CD4-positive, alpha-beta T cell treated with Interferon gamma for 1 hour (primary cell): ENCODE measurements at places on chromosomes 1 and 21.

DNA sequence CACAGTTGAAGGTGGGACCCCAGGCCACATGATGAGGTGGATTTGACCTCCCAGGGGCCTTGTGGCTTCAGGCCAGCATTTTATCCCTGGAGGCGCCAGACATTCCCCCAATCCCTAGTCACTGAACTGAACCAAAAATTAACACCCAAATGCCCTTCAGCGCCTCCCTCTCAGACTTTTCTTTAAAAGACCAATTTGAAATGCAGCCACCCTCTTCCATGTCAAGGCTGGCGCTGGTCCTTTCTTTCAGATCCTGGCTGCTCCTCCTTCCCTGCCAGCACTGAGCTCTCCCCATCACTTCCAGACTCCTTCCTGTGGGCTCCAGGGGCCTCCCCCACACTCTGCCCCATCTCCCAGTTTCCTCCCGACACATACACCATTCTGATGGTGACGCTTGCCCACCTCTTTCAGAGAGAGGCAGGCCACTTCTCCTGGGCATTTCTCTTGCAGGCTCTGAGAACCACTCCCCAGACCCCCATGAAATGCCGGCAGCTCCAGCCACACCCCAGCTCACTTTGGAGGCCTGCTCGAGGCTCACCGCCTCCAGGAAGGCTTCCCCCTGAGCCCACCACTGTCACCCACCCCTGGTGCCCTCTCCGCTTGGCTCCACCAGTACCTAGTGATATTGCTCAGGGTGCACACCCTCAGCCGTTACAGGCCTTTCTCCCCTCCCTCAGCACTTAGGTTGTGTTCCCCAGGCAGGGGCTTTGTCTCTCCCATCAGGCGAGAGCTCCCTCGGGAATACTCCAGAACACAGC lies 27.0 kb downstream of the NAV1 start:
- no peak for DNase-seq

DNA sequence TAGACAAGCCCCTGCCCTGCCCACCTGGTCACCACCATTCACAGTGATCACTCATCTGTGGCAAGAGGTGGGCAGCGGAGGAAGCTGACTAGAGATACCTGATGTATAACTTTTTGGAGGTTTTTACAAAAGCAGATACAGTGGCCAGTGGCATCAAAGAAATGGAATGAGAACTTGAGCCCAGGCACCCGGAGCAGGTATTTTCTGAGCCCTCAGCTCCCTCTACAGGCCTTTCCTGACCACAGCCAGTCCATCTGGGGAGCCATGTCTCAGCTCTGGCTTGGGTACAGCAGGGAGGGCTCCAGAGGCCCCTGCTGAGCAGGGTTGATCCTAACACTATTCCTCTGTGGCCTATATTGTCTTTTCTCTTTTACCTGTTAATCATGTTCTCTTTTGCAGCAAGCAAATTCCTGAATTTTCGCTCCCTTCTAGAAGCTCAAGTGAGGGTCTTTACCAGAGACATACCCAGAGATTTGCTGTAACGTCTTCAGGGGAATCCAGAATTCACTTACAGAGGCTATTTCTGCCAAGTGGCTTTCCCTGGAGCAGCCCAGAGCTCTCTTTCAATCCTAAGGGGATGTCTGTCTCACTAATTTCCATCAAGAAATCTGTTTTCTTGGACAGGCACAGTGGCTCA lies 27.3 kb downstream of the GPR157 start:
- peak; percentile 41 for DNase-seq

DNA sequence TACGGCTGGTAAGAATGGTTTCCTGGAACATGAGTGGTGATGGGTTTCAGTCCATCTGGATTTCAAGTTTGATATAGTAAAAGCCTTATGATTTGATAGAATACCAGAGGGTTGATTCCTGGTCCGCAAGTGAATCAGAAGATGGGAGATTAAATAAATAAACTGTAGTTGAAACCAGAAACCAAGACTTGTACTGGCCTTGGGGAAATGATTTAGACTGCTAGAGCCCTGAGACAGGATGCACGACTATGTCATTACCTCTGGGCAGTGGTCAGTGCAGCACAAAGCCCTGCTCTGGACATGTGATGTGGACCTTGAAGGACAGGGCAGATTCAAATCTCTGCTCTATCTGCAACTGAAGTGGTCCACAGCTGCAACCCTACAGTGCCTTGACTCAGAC lies 15.6 kb upstream of the FMOD start:
- no peak for DNase-seq

DNA sequence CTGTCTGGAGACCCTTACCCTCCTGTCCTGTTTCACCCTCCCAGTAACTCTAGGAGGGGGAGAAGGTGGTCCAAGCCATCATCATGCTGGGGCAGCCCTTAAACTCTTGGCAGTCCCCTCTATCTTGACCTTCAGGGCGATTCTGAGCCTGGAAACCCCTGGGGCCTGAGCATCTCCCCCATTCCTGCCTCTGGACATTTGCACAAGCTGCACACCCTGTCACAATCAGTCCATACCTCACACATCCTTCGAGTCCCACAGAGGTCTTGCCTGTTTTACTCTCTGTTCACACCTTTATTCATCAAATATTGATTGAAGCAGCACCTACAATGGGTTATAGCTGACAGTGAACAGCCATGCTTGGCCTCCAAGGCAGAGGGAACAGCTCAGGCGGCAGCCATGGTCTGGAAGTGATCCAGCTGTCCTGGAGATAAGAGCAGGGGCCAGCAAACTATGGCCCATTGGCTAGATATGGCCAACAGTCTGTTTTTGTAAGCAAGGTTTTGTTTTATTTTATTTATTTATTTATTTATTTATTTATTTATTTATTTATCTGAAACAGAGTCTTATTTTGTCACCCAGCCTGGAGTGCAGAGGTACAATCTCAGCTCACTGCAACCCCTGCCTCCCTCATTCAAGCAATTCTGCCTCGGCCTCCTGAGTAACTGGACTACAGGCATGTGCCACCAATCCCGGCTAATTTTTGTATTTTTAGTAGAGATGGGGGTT lies 7.1 kb upstream of the FAM131C start:
- no peak for DNase-seq

- DNase-seq: no peak
Observed at GRCh38 chr1:116949213-116949985, 39.7 kb downstream of the PTGFRN start.

GRCh38 chr1:27300341-27301051 lies 21.5 kb upstream of the TMEM222 start:
- DNase-seq: peak; percentile 79

- DNase-seq: no peak
Observed at GRCh38 chr1:35640380-35641232, 720 bp downstream of the PSMB2 start.

GRCh38 chr1:156807627-156808026 lies 9.0 kb downstream of the SH2D2A start:
- DNase-seq: no peak

GRCh38 chr1:214101246-214101645 lies 113.5 kb downstream of the PROX1 start:
- DNase-seq: no peak
